ENCODE measurements at places on chromosomes 16 and 17. TPM values are rescaled to one million over a fixed set of nuclear protein-coding genes. Genes with fewer than 3 reads are reported as not detected.

The CACNB1 gene
- total RNA-seq: 5.3 TPM

The C16orf74 gene
- total RNA-seq: 11.3 TPM

The MYH1 gene
- not detected for total RNA-seq

The KRTAP1-1 gene
- total RNA-seq: not detected

The TBC1D3C gene
- not detected for total RNA-seq

The OR1A1 gene
- not detected for total RNA-seq

The GNGT2 gene
- total RNA-seq: 1.1 TPM

The ALDH3A1 gene
- 1,130 TPM for total RNA-seq

The OR4D1 gene
- total RNA-seq: not detected

The HEXD gene
- 13.0 TPM for total RNA-seq

The BCO1 gene
- 0.63 TPM for total RNA-seq

The PIRT gene
- total RNA-seq: not detected

The TOM1L2 gene
- total RNA-seq: 21.2 TPM

The BAIAP3 gene
- 1.6 TPM for total RNA-seq

The KRTAP16-1 gene
- not detected for total RNA-seq

The RCVRN gene
- total RNA-seq: not detected

The GPR179 gene
- total RNA-seq: 0.03 TPM

The KCNH4 gene
- total RNA-seq: 0.36 TPM

The MAPK8IP3 gene
- total RNA-seq: 50.5 TPM

The ZNF750 gene
- total RNA-seq: not detected

The KREMEN2 gene
- 2.5 TPM for total RNA-seq

The AARS1 gene
- total RNA-seq: 87.4 TPM

The C17orf78 gene
- total RNA-seq: not detected

The MYCBPAP gene
- 0.63 TPM for total RNA-seq

The WNT9B gene
- total RNA-seq: not detected

The GPR142 gene
- not detected for total RNA-seq

The EPOP gene
- total RNA-seq: 12.9 TPM

The VTN gene
- total RNA-seq: 21.1 TPM

The CD300H gene
- 0.27 TPM for total RNA-seq

The CHST6 gene
- total RNA-seq: 0.14 TPM

The TBC1D3K gene
- not detected for total RNA-seq

The CSH2 gene
- not detected for total RNA-seq

The ATP2C2 gene
- 0.31 TPM for total RNA-seq

The IGF2BP1 gene
- 53.9 TPM for total RNA-seq

The PITPNM3 gene
- 2.1 TPM for total RNA-seq

The MT4 gene
- not detected for total RNA-seq

The CCL11 gene
- total RNA-seq: not detected

The PDPK1 gene
- total RNA-seq: 30.2 TPM

The ZDHHC1 gene
- 6.9 TPM for total RNA-seq

The KRTAP9-2 gene
- total RNA-seq: not detected

The ST6GALNAC2 gene
- 0.58 TPM for total RNA-seq

The FZD2 gene
- total RNA-seq: 36.5 TPM

The KRTAP3-1 gene
- total RNA-seq: not detected

The TEN1 gene
- total RNA-seq: 24.6 TPM

The PLA2G10 gene
- 0.63 TPM for total RNA-seq

The TMC8 gene
- 0.22 TPM for total RNA-seq

The CD79B gene
- 0.09 TPM for total RNA-seq

The CDYL2 gene
- 0.38 TPM for total RNA-seq

The LDHD gene
- 0.87 TPM for total RNA-seq

The LGALS9 gene
- 0.85 TPM for total RNA-seq

The ARL5C gene
- not detected for total RNA-seq

The PDILT gene
- total RNA-seq: not detected

Data from A549 treated with Hydrocortisone at 1 μM for 4 hours (cell line).